Kidney glomerular epithelial cell (primary cell): ENCODE measurements at places on chromosomes 4 and X.

DNA sequence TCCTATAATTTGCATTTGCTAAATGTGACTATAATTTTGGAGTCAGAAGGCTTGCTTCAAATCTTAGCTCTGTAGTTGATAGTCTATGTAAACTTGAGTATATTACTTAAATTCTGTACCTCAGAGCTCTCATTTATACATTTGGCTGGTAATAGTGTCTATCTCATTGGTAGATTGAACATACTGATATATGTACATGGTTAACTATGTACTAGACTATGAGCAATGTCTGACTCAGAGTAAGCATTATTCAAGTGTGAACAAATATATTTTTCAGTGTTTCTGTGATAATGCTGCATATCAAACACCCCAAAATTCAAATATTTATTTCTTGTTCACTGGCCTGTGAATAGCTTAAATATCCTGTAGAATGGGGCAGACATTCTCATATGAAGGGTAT is 1568.9 kb upstream of the PABPC4L start:
- DNase-seq: no peak

DNA sequence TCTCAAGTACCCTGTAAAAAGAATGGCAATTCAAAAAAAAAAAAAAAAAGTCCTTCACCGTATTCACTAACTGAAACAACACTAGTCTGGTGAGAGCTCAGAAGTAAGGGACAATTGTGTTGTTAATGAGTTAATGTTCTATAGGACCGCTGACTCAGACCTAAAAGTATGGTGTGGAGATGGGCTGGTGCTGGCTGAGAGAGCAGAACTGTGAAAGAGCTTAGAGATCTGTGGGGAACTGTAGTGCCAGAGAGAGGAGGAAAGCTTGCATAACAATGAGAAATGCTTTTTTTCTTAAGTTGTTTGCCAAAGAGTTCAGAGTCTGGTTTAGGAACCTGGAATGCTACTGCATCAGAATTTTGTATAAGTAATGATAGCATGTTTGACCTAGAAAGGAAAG is 65.1 kb downstream of the LHFPL1 start:
- peak; percentile 6 for DNase-seq

GRCh38 chr4:32929796-32930699 is 2209.9 kb downstream of the PCDH7 start:
- no peak for DNase-seq

DNA sequence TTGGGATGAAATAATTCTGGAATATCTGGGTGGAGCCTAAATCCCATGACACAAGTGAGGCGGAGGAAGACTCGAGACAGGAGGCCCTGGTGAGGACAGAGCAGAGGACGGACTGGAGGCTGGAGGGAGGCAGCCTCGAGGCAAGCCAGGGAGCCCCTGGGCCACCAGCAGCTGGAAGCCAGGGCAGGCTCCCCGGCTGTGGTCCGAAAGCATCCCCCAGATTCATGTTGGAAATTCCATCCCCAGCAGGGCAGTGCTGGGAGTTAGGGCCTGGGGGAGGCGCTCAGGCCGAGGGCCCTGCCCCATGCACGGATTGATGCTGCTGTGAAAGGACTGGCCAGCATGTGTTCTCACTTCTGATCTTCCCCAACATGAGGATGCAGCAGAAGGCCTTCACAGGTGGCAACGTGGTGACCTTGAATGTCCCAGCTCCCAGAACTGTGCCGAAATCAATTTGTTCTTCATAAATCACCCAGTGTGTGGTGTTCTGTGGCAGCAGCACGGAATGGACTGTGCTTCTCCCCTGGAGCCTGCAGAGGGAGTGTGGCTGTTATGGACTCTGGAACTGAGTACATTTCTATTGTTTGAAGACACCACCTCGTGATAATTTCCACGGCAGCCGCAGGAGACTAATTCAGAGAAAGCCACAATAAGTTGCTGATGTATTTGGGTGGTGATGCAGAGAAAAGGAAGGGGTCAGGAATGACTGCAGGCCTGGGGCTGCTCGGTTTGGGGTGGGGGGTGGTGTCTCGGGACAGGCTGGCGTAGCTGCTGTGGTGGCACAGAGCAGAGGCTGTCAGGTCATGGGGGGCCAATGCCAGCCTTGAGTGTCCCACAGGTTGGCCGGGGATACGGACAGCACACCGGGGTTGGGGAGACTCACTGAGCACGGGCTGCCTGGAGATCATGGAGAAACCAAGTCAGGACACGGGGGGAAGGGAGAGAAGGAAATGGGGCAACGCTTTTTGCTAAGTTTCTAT is 56.9 kb downstream of the PCGF3 start:
- peak; percentile 18 for DNase-seq

DNA sequence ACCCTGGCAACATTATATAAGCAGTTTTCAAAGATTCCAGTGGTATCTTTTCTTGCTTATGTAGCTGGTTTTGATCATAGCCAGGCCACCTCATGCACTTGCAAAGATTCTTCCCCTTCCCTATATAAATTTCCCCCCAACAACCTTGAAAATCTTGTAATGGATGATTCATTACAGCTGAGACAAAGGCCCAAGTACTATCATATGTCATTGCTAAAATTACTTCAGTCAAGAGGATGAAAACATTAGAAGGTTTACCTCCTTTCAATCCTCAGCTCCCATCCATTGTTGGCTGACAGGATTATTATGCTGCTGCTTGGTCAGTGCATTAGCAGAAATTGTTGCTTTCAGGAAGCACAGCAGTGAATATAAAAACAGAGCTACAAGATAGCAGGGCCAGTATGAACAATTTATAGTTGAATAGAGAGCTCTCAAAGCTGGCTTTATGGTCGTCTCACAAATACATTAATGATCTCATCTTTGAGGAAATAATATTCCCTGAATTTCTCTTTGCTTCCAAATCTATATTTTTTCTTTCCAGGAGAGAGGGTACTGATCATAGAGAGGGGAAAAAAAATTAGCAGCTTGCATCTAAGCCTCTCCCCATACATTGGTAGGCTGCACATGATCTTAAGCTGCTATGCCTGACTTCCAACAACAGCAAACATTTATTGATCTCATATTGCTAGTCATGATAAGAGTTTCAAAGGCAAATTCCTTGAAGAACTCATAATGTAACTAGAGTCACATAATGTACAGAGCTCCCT is 7.7 kb upstream of the ARHGEF38 start:
- DNase-seq: no peak

GRCh38 chr4:161256716-161257115 is 907.1 kb downstream of the FSTL5 start:
- DNase-seq: no peak
